ENCODE measurements at places on chromosomes 6 and 20. TPM values are rescaled to one million over a fixed set of nuclear protein-coding genes. Genes with fewer than 3 reads are reported as not detected.

DNA sequence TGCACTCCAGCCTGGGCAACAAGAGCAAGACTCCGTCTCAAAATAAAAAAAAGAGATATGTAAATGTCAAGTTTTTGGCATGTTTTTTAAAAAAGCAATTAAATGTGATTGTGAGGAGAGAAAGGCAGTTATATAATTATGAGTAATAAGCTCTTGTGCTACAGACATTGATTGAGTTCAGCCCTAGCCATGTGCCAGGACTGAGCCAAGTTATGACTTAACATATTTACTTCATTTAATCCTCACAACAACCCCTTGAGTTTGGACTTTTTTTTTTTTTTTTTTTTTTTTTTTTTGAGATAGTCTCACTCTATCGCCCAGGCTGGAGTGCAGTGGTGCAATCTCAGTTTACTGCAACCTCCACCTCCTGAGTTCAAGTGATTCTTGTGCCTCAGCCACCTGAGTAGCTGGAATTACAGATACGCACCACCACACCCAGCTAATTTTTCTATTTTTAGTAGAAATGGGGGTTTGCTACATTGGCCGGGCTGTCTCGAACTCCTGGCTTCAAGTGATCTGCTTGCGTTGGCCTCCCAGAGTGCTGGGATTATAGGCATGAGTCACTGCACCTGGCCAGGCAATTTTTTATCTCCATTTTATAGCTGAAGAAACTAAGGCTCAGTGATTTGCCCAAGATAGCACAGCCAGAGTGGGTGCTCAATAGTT, 15.0 kb upstream of the CSE1L start:
- DNase-seq = no peak

DNA sequence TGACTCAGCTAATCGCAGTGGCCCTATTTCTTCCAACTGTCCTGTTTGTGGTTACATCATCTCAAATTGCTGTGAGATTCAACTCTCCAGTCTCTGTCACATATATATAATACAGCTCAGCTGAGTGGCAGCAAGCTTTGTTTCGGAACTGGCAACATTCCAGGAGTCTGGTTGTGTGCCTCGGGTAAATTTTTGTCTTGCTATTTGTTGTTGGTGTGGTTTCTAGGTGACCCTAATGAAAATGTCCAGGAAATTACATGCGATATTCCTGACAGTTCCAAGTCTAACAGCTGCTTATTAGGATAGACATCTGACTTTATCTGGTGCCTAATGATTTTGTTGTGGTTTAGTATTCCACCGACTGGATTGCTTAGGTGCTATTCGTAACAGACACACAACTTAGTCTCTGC, 581.8 kb downstream of the CD109 start:
- DNase-seq = peak; percentile 43

DNA sequence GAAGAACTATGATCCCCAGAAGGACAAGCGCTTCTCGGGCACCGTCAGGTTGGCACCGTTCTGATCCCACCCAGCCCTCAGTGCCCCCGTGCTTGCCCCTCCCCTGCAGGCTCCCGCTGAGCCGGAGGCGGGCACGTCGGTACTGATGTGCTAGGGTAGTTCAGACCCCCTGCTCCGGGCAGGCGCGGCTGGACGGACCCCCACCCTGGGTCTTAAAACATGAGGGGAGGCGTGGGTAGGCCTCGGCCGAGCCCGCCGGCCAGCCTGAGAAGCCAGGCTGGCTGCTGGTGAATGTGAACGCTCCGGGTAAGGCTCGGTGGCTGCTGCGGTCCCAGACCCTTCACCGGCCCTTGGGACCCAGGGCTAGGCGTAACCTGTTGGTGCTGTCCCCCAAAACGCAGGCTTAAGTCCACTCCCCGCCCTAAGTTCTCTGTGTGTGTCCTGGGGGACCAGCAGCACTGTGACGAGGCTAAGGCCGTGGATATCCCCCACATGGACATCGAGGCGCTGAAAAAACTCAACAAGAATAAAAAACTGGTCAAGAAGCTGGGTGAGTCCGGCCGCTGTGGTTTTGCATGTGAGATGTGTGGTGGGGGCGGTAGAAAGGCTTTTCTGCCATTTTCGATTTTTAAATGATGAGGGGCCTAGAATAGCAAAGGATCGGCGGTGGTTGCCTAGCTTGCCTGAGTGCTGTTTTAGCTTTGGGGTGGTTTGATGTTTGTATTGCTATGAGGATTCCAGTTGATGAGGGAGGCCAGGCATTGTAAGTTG, 964 bp downstream of the RPL10A start:
- no peak for DNase-seq

GRCh38 chr20:58843128-58843556, 7.6 kb downstream of the GNAS-AS1 start:
- DNase-seq = no peak

PAX1 gene
- total RNA-seq = not detected

NEDD9 gene
- total RNA-seq = 6.3 TPM

DNA sequence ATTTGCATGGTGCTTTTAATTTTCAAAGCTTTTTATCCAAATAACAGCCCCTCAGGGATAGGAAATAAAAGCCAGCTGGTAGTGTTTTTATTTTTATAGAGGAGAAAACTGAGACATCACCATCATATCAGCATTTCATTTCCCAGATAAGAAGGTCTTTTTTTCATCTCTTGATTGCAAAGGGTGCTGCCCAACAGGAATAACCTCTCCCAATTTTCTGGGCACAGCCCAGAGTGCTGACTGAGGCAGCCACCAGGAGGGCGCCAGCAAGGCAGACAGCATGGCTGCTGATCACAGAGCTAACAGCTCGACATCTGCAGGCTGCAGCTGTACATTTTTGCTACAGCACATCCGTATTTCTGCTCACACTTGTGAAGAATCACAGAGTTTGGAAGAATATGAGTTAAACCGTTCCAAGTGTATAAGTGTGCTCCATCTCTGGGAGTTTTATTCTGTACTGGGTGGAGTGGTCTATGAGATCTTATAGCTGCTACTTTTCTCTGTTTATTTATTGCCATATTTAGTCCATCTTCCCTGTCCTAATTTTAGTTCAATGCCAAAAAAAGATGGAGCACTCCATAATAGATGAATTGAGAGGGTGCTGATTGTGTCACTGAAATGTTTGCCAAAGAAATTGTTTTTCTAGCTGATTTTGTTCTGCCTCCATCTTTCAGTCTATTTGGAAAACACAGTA, 85.5 kb upstream of the C20orf144 start:
- no peak for DNase-seq

GRCh38 chr20:51953731-51954340, 151.5 kb upstream of the SALL4 start:
- no peak for DNase-seq

GRCh38 chr6:166410426-166410935, 27.7 kb upstream of the MPC1 start:
- DNase-seq = no peak

- no peak for DNase-seq
Measured at GRCh38 chr6:82861121-82861520, 204.5 kb downstream of the UBE3D start.

SLC17A1 gene
- not detected for total RNA-seq

DNA sequence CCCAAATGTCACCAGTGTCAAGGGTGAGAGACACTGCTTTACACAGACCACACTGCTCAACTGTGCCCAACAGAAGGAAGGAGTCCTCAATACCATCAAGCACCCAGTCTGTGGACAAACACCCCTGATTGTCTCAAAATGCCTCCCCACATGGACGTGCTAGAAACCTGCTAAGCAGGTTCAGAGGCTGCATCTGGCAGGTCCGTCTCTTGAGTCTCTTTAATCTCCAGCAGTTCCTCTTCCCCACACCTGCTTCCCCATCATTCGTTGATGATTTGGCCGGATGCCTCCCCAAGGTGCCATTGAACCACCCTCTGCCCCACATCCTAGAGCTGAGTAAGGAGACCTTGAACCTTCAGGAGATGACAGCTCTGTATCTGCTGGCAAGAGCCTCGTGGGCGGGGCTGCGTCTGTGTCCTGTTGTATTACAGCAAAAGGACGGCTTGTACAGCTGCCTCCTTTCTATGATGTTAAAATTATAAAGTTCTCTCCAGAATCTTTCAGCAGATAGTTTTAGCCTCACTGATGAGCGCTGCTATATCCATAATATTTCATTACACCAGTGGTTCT, 179.2 kb downstream of the PREX1 start:
- no peak for DNase-seq

DNA sequence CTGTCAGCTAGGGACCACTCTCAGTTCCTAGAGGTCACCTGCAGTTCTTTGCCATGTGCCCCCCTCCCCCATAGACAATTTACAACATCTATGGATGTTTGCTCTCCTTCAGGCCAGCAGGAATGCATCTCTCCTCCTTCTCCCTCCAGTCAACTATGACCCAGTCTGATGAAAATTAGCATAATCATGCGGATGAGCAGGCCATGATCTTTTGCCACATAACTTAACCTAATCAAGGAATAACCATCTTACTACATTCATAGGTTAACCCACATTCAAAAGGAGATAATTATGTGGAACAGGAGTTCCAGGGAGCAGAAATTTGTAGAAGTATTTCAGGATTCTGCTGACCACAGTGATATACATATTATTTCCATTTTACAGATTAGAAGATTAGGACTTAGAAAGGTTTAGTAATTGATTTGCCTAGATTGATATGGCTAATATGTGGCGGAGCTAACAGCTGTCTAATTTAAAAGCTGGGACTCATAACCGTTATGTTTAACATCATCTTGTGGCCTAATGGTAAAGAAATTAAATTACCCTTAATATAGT, 485.5 kb downstream of the PHF3 start:
- no peak for DNase-seq

GRCh38 chr20:48224533-48225050, 439.3 kb upstream of the SULF2 start:
- DNase-seq = no peak

GRCh38 chr6:89862273-89862672, 32.0 kb upstream of the GJA10 start:
- no peak for DNase-seq

DNA sequence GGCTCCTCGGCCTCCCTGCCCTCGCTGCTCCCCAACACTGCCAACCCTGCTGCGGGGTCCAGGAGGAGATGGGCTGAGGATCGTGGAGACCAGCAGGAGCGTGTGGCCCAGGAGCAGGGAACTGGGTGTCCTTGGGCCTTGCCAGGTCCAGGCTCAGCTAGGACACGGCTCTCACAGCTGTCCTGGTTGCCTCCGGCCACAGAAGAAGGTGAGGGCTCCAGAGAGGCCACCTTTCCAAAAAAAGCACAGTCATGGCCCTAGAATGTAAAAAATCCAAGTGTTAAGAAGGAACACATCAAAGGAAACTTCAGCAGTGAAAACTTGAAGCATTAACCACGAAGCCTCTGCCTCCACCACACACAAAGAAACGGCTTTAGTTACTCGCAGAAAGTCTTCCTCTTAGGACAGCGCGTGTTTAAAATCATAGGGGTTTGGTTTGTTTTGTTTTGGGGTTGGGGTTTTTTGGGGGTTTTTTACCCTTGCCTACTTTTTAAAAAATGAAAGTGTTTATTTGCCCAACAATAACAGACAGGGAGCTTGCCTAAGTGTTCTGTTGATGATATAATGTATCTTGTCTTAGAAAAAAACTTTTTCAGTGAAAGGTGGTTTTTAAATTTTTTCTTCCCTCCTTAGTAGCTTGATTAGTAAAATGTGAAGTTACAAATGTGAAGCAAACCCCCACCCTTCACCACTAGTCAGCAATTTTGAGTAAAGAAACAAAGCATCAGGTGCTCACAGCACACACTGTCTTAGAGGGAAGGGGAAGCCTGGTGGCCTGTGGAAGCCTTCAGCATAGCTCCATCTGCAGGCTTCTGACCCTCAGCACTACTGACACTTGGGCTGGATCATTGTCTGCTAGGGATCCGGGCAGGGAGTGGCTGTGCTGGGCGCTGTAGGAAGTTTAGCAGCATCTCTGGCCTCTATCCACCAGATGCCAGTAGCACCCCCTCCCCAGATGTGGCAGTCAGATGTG, 60.0 kb downstream of the PTPN1 start:
- DNase-seq = peak; percentile 39

GRCh38 chr20:20903773-20904500, 191.5 kb upstream of the RALGAPA2 start:
- no peak for DNase-seq

PEX6 gene
- total RNA-seq = 22.3 TPM

- no peak for DNase-seq
Measured at GRCh38 chr6:168915855-168916254, 337.8 kb downstream of the THBS2 start.

GRCh38 chr6:115706324-115706723, 354.4 kb downstream of the FRK start:
- DNase-seq = no peak

PNLDC1 gene
- not detected for total RNA-seq

DNA sequence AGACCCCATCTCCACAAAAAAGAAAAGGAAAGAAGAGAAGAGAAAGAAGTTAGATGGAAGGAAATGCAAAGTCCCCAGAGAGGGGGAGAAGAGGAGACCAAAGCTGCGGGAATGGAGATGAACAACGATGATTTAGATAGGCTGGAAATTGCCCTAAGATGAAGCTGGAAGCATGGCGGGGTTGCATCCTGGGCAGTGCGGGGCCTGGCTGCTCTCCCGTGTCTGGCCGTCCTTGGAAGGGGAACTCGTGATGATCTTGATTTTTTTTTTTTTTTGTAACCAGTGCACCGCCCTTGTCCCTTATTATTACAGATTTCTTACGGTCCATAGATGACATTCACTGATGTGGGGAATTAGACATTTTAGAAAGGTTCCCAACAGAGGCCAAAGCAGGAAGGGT, 276.5 kb downstream of the CDH4 start:
- DNase-seq = no peak

DNA sequence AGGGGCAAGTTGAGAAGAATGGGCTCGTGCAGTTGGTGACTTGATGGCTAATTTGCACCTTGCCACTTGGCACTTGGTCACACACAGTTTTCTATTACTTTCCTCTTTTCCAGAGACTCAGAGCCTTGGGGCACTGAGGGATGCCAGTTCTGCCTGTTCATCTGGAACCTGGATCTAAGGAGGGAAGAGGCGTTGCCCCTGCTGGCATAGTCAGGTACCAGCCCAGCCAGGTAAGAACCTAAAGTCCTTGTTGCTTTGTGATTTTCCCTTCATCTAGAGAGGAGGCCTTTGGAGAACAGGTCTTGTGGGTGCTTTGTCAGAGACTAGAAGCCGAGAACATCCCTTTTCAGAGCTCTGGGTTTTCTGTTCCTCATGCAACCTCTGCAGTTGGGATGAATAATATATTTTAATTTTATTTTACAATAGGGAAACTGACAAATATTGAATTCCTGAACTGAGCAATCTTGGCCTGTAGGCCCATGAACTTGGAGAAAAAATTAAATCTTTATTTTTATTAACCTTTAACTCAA, 11.4 kb downstream of the SYTL3 start:
- DNase-seq = no peak

DNA sequence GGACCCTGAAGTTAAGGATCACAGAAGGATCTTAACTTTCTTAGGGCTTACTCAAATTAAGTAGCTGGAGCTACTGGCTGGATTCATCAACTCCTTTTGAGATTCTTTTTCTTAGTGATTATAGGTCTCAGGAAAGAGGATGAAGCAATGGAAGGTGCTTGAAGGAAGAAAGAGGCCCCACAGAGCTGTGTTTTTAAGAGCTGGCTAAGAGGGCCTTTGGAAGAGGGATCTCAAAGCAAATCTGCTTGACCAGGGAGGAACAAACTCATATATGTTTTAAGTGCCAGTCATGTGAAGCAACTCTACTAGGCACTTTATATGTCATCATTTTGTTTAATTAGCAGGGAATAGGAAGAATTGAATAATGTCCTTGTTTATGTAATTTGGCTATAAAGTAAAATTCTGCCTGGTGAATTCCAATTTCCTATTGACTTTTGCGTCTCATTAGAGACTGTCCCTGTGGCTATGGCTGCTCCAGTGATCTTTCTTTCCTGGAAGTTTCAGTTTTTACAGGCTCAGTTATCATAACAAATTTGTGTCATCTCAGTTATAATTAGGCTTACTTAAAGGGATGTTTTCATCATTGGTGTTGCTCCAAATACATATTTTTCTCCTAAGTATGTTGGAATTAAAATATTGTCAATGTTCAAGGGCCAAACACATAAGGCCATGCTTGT, 222.8 kb upstream of the CITED2 start:
- DNase-seq = no peak
